ENCODE measurements at places on chromosomes 11 and 22. TPM values are rescaled to one million over a fixed set of nuclear protein-coding genes. Genes with fewer than 3 reads are reported as not detected.

ROBO4 gene
- total RNA-seq, result 9.6 TPM

DNA sequence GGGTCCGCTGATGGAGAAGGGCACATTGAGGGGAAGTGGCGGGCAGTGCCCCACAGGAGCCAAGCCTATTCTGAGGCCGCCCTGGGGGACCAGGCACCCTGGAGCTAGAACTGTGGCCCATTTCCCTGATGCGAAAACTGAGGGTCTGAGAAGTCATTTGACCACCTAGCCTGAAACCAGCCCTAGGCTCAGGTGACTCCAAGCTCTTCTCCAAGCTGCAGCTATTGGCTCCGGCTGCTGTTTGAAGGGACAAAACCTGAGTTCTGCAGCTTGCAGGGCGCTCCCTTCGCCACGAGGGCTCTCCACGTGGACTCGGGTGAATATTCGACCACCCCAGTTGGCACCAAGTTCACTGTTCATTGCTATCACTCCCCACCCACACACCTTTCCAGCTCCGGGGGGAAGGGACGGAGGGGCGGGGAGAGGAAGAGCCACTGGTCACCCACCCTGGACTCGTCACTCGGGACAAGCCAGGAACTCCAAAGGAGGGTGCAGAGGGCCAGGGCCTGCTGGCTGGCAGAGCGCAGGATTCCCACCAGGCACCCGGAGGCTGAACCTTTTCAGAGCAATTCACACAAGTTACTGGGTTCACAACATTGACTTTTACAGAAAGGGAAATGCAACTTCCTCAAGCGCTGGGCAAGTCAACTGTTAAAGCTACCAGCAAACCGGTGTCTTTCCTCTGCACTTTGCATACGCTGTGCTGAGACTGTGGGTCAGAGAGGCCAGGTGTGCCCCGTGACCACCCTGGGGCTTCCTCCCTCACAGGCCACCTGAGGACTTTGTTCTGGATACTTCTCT lies 1.1 kb upstream of the RAC2 start:
- no peak for DNase-seq

- DNase-seq, result no peak
These were observed 164.0 kb upstream of the PDGFD start for GRCh38 chr11:104327861-104328511.

GRCh38 chr11:62926680-62927455 lies 5.7 kb upstream of the CHRM1 start:
- DNase-seq, result no peak

Data from RPMI7951 (cell line).